ENCODE measurements at places on chromosomes 4 and X. TPM values are rescaled to one million over a fixed set of nuclear protein-coding genes. Genes with fewer than 3 reads are reported as not detected.
A peak's percentile ranks its signal among the peaks of the same experiment; 100 is the strongest.

GRCh38 chr4:143407474-143407873, 70.8 kb downstream of the GAB1 start:
- DNase-seq = no peak

DNA sequence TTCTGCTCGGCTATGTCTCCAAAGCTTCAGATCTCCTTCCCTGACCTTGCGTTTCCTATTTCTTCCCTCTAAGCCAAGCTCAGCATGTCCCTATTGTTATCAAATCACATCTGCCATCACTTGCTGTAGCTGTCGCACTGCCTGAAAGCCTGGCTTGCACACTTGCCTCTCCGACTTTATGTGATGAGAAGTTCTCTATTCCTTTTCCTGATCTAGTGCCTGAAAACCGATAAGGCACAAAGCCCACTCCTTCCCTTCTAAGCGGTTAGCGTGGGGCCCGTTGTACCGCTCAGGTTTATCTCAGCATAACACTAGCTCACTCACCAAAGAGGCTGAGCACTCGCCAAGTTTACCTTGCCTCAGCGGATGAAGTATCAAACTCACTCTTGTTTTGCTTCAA, 816 bp downstream of the NMU start:
- DNase-seq = no peak

CT45A10 gene
- 14.5 TPM for polyA plus RNA-seq

GABRB1 gene
- not detected for polyA plus RNA-seq

GRCh38 chr4:160724063-160724462, 1439.7 kb downstream of the FSTL5 start:
- no peak for DNase-seq

MAGEA2 gene
- not detected for polyA plus RNA-seq

SAT1 gene
- 350 TPM for polyA plus RNA-seq

DNA sequence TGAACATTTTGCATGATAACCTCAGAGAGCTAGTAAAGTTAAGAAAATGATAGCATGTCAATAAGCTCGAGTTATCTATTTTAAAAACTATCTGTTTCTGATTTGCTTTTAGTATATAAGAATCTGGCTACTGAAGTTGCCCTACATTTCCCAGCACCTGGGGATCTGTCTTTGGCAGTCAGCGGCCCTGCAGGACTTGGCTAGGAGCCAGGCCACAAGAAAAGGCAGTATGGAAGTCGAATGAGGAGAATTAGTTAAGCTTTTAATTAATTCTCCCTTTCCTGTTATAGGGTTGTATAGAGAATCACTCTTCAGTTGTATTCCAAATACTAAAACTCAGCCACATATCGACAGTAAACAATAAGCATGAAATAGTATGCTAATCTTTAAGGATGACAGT, 22.7 kb downstream of the POU4F2 start:
- DNase-seq = no peak

GABRG1 gene
- polyA plus RNA-seq = 0.70 TPM

DNA sequence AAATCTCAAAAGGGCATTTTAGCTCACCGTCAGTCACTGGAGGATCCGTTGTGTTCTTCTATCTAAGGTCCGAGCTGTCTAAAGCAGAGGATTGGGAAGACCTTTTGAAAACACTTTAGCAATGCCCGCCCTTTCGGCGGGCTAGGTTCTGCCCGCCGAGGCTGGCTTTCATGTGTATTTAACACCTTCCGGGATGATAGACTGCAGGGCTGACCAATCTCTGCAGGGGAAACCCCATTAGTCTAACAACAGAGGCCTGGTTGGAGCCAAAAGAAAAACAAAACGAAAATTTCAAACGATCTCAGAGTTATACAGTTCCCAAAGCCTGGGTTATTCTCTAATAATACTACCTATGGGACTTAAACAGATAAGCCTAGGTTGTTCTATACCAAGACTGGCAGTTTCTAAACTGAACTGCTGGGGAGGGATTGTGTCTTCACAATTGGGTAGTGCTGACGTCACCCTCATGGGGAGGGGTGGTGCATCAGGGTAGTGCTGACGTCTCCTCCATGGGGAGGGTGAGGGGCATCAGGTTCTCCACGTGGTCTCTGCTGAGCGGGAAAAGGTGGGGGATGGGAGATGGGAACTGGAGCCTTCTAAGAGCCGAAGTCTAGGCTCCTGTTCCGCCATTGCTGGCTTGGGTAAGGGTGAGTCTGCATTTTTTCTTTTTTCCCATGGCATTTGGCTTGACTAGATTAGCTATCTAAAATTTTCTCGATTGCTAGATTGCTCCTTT, 14.8 kb upstream of the CUL4B start:
- DNase-seq = no peak

GRCh38 chrX:102067966-102068723, 57.3 kb upstream of the TCEAL2 start:
- peak; percentile 8 for DNase-seq

GRCh38 chr4:100149190-100149589, 41.1 kb downstream of the DDIT4L start:
- DNase-seq = no peak

Data from left lung (tissue), 14 donors.